GM06990 (cell line): ENCODE measurements at places on chromosomes 16 and 17.

GRCh38 chr17:71869293-71869692, 251.5 kb upstream of the SOX9 start:
- no peak for DNase-seq

DNA sequence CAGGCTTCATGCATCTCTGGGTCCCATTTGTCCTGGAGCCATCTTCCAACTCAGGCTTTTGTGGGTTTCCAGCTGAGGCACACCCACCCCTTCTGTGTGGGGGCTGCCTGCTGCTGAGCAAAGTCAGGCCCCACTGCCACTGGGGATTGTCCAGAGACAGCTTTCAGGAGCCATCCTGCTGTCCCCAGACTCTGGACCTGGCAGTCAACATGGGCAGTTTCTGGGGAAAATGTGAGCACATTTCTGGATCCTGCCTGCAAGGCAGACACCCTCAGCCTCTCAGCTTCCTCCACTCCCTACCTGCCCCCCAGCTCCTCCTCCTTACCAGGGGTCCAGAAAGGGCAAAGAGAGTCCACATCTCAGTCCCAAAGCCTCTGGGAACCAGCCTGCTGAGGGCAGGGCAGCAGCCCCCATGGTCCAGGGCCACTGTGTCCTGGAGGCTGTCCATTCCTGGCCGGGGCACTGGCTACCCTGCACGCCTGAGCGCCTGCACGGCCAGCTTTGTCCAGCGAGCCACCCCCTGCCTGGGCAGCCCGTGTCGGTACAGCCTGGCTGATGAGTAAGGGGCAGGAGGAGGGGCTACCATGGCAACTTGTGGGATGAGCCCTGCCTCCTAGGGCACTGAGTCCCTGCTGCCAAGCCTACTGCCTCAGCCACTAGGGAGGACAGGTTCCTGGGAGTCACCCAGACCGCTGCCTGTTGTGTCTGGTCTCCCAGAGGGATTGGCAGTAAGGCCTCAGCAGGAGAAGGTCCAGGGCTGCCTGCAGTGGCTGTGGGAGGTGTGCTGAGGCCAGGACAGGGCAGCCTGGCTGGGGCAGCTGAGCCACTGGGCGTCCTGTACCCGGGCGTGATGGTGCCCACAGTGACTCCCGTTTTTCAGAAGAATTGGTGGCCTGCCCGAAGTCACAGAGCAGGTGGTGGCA, at the start of gene SLC47A2:
Gene SLC47A2 (minus strand): TSS at position 477 of the 923 bp plus-strand sequence. CDS start 29 bp downstream, at position 448.
- no peak for DNase-seq

- DNase-seq = peak; percentile 25
These were observed 47.8 kb downstream of the ERN1 start for GRCh38 chr17:64081802-64082799.

GRCh38 chr16:79348521-79349306, 251.8 kb downstream of the MAF start:
- DNase-seq = no peak

DNA sequence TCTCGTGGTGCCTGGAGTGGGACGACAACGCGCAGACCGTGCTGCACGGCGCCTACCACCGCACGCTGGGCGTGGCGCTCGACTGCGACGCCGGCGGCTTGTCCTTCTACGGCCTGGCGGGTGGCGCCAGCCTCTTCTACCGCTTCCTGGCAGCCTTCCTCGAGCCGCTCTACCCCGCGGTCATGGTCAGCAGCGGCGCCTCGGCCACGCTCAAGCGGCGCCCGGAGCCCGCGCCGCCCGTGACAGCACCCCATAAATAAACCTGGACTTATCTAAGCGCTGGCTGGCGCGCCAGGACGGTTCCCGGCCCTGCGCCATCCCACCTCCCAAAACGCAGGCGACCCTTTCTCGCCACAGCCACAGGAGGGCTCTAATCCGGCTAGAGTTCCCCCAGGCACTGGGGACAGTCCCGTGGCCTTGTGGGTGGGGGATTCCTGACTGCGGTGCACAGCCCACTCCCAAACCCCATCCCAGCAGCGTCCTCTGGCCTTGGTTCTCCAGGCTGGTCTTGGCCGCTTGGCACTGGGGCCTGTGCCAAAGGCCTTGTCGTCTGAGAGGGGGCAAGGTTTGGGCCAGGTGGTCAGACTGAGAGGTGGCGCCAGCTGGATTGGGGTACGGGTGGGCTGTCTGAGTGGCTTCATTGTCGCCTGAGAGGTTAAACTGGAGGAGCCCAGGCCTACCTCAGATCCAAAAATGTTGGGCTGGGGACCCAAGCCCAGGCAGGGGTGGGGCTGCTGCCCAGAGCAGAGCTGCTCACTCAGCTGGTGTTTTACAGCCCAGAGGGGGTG, 10.1 kb upstream of the SLC16A5 start:
- DNase-seq = peak; percentile 82

GRCh38 chr16:59864981-59865666, 1131.0 kb upstream of the GOT2 start:
- no peak for DNase-seq

GRCh38 chr16:69918241-69918640, 32.9 kb upstream of the CLEC18A start:
- no peak for DNase-seq

GRCh38 chr17:69141431-69142174, at the start of gene ABCA6:
Gene ABCA6 (minus strand): TSS chr17:69141895. CDS start chr17:69140703, 1,192 bp downstream.
- no peak for DNase-seq

DNA sequence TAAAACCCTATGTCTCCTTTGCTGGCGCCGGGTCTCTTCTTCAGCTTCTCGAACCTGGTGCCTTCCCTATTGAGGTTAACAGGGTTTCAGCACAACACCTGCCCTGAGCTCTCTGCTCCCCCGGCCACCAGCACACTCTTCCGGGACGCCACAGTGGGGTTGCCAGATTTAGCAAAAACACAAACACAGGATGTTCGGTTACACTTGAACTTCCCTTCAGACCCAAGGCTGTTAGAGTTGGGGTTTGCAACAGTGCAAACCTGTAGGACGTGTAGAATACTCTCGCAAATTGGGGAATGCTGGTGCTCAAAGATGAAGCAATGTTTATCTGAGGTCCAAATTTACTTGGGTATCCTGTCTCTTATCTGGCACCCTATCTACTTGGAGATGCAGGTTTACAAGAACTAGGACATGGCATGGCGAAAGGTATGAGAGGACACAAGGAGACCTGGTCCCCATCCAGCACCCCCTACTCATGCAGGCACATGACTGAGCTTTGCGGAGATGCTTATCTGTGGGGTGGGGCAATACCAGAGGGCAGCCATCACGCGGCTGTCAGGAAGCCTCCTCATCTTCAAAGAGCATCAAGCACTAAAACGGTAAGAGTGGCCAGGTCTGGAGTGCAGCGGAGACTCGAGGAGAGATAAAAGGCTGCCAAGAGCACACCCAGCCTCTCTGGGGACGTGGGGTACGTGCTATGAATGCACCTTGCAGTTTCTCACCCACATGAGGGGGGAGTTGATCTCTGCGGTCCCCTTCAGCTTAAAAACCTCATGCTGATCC, 52.8 kb downstream of the SDK2 start:
- peak; percentile 32 for DNase-seq

DNA sequence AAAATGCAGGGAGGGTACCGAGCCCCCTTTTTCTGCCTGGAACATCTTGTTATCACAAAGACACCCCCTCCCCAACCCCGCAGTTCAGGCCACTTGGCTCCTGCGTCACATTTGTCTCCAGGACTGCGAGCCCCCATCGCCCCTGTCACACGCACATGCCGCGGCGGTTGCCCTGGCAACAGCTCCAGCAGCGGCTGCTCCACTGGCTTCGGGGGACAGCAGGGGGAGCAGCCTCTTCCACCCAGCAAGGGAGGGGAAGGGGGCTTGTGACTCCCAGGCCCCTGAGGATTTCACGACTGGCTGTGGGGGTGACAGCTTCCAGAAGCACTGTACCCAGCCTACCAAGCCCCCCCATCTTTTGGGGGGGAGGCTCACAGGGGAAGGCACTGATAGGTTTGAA, 2.6 kb downstream of the BAIAP3 start:
- no peak for DNase-seq

- no peak for DNase-seq
These were observed 84.8 kb upstream of the CACNG5 start for GRCh38 chr17:66750116-66750515.

DNA sequence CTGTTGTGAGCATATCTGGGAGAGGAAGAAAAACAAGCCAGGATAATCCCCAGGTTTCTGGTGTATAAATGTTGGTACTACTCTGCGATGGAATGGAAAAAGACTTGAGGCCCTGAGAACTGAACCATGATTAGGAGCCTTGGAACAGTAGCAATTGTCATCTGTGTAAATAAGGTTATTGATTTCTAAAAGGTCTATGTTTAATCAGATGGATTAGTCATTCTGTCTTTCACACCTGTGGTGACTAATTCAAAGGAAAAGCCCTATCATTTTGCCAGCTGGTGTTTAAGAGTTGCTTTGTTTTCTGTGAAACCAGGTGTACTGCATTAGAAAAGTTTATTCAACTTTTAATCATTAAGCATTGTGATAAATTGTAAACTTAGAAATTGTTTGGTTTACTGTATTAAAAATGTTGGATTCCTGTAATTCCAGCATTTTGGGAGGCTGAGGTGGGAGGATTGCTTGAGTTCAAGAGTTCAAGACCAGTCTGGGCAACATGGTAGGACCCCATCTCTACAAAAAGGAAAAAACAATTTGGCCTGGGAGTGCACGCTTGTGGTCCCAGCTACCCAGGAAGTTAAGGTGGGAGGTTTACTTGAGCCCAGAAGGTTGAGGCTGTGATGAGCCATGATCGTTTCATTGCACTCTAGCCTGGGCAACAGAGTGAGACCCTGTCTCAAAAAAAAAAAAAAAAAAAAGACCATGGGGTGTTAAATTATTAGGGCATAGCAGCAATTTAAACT, 29.0 kb upstream of the KPNB1 start:
- DNase-seq = no peak

DNA sequence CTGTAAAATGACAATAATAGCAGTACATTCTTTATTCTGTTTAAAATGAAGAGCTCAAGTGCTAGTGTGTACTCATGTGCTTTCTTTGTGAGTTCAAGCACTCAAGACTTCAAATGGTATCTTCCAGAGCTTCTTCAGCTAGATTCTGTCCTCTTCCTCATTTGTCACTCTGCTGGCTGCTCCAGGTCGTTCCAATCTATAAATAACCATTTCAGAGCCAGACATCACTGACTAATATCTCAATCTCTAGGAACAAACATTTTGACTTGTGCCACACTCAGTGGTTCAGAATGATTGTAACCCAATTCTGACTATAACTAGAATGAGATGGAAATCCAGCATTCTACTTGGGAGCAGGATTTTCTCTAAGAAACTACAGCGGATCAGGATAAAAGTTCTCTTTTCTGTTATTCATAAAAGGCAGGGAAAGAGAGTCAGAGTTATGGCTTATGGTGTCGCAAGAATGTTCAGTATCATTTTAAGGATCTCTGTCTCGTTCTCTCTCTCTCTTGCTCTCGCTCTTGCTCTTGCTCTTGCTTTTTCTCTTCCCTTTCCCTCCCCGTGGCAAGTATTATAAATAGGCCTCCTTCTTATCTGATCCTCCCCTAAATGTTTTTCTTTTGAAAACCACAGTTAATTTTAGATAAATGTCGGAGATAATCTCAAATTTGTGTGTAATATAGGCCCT, 116.3 kb upstream of the MAF start:
- DNase-seq = no peak

DNA sequence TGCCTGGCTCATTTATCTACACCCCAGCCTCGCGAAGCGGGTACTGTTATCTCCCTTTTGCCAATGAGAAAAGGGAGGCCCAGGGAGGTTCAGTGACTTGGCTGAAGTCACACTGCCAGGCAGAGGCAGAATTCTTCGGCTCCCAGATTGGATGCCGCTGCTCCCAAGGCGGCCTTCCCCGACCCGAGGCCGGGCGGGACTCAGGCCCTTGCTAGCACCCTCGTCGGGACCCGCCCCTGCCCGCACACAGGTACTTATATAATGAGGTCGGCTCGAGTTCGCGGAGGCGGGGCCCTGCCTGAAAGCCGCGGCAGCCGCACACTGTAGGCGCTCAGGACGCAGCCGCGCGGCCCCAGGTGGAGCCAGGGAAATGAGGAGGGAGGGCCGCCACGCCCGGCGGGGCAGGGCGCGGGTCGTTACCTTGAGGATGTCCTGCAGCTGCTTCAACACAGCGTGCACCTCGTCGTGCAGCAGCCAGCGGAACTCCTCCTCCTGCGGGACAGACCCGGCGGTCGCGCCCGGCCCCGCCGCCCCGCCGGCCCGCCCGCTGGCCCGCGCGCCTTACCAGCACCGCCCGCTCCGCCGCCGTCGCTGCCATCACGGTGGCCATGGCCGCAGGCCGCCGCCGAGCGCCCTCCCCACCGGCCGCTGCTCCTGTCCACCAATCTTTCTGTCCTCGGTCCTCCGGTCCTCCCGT, at the start of gene ROGDI:
Gene ROGDI (minus strand): TSS at position 672 of the 697 bp plus-strand sequence. CDS start 62 bp downstream, at position 610.
- DNase-seq = peak; percentile 92

DNA sequence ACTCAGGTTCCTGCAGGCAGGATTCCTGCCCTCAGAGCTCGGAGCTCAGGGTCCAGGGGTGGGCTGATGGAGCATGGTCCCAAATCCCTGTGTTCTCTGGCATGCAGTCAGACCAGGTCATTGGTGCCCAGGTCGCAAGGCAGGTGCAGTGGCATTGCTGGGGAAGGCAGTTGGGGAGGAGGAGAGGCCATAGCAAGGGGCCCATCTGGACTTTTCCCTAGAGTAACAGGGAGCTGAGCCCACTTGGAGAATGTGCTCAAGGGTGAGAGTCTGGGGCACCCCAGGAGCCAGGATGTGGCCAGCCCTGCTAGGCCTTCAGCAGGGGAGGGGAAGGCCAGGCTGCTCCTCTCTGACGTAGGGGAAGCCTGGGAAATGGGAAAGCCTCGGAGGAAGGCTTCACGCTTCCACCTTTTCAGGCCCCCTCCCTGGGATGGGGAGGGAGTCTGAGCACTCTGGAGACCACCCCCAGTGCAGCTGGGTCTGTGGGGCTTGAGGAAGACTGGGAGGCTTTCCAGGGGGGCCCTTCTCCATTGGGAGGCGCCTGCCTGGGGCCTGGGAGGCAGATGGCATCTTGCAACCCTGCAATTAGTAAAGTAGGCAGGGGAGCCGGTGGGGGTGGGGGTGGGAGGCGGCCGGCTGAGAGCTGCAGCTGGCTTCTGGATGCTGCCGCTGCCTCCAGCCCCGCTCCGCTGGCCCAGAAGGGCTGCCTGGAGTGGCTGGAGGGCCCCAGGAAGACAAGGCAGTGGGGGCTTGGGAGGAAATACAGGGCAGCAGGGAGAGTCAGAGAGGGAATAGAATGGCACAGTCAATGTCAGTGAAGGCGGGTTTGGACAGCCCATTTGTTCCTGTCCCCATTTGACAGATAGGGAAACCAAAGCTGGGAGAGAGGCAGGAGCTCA, 21.1 kb upstream of the DOK4 start:
- DNase-seq = no peak
